ENCODE measurements at places on chromosomes 7 and 10.

DNA sequence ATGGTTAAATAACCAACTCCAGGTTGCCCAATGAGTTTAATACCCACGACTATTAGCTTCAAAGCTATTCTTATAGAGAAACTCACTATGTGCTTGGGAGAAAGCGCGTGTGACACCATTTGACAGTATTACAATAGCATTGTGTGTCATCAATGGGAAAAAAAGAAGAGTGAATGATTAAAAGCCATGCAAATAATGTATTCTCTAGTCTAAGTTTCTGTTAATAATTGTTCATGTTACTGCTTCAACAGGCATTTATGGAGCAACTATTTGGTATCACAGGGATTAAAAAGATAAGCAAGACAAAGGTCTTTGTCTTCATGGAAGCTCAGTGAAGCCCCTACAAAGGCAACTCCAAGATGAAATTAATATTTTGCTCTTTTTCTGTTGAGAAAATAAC is 47.2 kb downstream of the CAV1 start:
- no peak for DNase-seq

- DNase-seq: no peak
These were observed 219.8 kb downstream of the CTNNA3 start for GRCh38 chr10:67476201-67476600.

- DNase-seq: peak; percentile 59
These were observed 20.7 kb downstream of the COX15 start for GRCh38 chr10:99711129-99711719.

- DNase-seq: no peak
These were observed 54.3 kb downstream of the RBM17 start for GRCh38 chr10:6143181-6143580.

- no peak for DNase-seq
These were observed 157.1 kb downstream of the GPAM start for GRCh38 chr10:112026438-112026837.
